ENCODE measurements at places on chromosomes 7 and 10.

GRCh38 chr7:122602800-122603199, 96.1 kb downstream of the RNF133 start:
- DNase-seq, result no peak

GRCh38 chr7:94003446-94004023, 620 bp downstream of the BET1 start:
- no peak for DNase-seq

GRCh38 chr10:11530806-11531205, 80.6 kb downstream of the USP6NL start:
- DNase-seq, result no peak

GRCh38 chr10:86337121-86337601, 29.4 kb downstream of the GRID1 start:
- no peak for DNase-seq

GRCh38 chr10:126331101-126331500, 57.2 kb downstream of the ADAM12 start:
- no peak for DNase-seq

DNA sequence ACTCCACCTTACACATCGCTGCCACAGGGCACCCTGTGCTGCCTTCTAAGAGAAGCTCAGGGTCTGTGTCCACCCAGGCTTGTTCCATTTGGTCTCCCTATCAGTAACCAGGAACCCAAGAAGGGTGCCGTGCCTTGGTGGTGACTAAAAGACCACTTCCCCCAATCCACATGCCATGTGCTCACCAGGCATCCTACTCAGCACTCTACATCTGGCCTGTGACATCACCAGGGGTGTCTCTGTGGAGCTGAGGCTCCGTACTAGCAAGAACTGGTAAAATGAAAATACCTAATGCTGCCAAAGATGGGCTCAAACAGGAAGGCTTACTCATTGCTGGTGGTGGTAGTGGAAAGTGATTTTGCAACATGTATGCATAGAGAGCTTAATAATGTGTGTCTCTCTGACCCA, 19.0 kb upstream of the C10orf71 start:
- DNase-seq, result no peak

DNA sequence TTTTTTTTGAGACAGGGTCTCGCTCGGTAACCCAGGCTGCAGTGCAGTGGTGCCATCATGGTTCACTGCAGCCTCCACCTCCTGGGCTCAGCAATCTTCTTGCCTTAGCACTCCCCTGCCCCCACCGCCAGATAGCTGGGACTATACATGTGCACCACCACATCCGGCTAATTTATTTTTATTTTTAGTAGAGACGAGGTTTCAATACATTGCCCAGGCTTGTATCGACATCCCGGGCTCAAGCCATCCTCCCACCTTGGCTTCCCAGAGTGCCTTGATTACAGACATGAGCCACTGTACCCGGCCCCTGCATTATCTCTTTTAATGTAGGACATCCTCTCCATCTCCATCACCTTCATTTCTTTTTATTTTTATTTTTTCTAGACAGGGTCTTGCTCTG, 213.3 kb downstream of the CUX1 start:
- DNase-seq, result no peak

- DNase-seq, result no peak
These were observed 793.4 kb downstream of the NRG3 start for GRCh38 chr10:82668221-82668895.

- no peak for DNase-seq
These were observed 57.1 kb downstream of the STK17A start for GRCh38 chr7:43639858-43640491.
